Stimulated activated CD8-positive, alpha-beta memory T cell treated with anti-CD3 and anti-CD28 coated beads, Interleukin-2, amount 100 ng/mL, for 1 hour (primary cell): ENCODE measurements at places on chromosomes 2 and 18.

DNA sequence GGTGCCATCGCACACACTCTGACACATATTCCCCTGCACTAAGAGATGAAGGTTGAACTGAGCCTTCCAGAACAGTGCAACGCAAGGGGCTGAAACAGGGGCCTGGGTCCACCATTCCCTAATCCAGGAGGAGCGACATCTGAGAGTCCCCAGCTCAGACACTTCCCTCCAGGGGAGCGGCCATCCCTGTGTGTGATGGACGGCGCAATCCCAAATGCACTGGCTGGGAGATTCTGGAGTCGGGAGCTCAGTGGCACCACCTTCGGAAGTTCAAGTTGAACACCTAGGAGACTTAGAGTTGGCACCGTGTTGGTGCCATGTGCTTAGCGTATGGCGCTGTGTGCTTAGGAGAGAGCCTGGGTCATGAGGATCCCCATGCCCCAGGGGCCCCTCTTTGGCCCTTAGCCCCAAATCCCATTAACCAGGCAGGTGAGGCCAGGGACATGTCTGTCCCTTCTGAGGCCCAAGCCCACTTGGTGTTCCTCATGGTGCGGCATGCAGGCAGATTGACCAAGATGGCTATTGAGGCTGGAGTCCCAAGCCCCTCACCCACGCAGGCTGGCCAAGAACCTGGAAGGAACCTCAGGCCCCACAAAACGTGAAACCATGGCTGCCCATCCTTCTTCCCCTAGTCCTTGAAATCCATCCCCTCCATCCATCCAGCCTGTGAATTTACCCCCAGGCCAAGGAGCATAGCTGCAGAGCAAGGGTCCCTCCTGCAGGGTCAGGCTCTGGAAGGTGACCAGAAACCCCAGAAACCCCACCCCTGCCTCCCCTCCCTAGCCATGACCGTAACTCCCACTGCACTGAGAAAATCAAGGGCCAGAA is 114.1 kb upstream of the OTOS start:
- DNase-seq: no peak

- DNase-seq: no peak
Observed at GRCh38 chr2:64354857-64355680, 98.9 kb upstream of the LGALSL start.

DNA sequence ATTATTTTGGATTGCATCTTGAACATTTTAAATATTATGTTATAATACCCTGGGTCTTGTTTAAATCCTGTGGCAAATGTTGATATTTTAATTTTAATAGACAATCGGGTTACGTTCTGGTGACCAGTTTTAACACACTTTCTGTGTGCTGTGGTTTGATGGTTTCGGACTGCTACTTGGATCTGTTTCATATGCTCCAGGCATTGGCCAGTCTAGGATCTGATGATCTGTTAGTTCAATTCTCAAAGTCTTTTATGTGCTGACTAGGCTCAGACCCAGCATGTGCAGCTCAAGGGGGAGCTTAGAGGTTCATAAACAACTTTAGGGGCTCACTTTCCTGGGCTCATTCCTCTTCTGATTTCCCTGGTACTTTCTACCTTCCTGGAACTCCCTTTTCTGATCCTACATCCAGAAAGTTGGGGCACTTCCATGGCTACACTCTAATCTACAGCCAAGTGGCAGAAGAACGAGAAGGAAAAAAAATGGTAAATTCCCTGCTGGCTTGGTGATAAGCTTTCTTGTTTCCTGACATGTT is 5.0 kb upstream of the ZBTB14 start:
- no peak for DNase-seq

- no peak for DNase-seq
Observed at GRCh38 chr2:47264143-47264542, 109.0 kb upstream of the STPG4 start.

GRCh38 chr2:179488563-179488962 is 223.9 kb upstream of the SESTD1 start:
- DNase-seq: no peak

DNA sequence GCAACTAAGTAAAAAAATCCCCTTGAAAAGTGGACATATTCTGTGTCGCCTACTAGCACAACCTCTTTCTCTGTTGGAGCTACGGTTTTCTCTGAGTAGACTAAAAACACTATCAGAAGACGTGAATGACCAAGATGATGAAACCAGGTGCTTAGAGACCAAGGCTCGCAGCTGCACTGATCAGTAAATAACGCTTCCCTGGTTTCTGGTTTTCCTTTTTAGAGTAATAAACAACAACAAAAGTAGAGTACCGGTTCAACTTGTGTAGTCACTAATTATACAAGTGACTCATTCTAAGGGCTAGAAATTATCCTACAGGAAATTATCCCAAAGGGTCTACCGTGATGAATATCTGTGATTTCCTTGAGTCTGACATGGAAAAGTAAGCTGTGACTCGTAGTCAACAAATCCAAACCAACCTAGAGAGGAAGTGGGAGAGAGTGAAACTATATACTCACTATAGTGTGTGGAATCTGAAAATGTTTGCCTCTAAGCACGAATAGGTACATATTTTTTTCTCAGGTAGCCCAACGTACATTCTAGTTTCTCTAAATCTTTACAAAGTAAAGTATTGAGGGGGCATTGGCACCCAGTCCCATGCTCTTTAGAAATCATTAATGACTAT is 17.8 kb downstream of the RASGRP3 start:
- DNase-seq: no peak

- no peak for DNase-seq
Observed at GRCh38 chr2:143937723-143938350, 582.1 kb downstream of the ZEB2 start.

- DNase-seq: no peak
Observed at GRCh38 chr2:47530105-47530760, 127.3 kb downstream of the MSH2 start.

- DNase-seq: no peak
Observed at GRCh38 chr2:147420517-147420916, 424.3 kb upstream of the ACVR2A start.

- DNase-seq: no peak
Observed at GRCh38 chr2:157559890-157560289, 68.8 kb downstream of the ACVR1C start.

GRCh38 chr18:73214970-73215369 is 347.2 kb upstream of the NETO1 start:
- DNase-seq: no peak

GRCh38 chr2:171718720-171719119 is 31.5 kb downstream of the DYNC1I2 start:
- no peak for DNase-seq

GRCh38 chr2:121160366-121160765 is 124.6 kb downstream of the TFCP2L1 start:
- no peak for DNase-seq

DNA sequence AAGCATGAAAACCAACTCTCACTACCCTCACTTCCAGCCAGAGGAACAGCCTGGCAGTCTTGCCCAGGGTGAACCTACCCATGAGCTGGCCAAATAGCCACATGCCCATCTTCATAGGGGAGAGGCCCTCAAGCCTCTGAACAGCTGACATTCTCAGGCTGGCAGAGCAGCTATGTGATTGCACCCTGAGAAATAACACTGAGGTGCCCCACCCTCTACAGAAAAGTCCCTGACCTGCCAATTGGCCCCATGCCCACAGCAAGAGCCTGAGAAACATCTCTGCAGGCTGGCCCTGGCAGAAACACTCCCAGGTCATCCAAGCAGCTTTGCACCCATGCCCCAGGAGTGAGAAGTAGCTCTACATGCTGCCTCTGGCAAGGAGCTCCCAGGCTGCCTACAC is 127.4 kb upstream of the OTX1 start:
- no peak for DNase-seq

DNA sequence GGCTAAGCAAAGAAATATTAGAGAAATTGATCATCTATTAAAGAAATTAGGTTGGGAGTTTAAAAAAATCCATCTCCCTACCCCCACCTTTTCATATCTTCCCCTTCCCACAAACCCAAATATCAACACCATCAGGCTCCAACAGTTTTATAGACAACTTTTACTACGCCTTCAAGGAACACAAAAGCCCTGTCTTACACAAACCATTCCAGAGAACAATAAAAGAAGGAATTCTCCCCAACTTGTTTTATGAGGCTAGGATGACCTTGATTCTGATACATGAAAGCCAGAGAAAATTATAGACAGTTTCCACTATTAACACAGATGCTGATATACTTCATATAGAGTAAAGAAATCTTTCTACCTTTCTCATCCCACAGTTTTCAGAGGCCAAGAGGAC is 211.6 kb downstream of the OSR1 start:
- DNase-seq: no peak

- DNase-seq: no peak
Observed at GRCh38 chr2:113877711-113878598, 11.9 kb upstream of the ACTR3 start.

DNA sequence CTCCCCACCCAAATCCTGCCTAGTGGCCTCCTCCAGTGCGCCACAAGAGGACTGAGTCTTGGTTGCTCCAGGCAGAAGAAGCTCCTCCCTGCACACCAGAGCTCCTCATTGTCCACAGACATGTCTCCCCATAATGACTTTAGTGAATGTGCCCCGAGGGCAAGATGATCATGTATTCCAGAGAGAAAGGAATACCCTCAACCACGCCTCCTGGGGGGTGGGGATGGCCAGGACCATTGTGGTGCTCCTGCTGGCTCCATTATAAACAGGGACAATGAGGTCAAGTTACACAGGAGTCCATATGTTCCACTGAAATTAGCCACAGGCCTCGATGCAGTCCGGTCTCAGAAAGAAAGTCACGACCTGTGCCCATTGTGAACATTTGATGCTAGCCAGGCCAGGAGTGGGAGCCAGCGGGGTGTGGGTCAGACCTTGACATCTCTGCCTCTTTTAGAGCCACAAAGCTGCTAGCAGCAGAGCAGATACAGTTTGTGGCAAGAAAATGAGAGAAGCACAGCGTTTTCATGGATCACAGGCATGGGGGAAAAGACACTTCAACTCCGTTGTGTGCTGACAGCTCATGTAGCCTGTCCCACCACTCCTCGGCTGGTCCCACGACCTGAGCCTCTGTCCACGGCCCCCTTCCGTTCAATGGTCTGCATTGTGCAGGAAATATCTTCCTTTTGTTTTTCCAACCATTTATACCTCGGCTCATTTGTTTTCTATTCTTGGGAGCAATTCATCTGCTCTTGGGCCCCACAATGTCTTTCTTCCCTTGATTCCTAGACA is 70.7 kb upstream of the FZD7 start:
- no peak for DNase-seq

DNA sequence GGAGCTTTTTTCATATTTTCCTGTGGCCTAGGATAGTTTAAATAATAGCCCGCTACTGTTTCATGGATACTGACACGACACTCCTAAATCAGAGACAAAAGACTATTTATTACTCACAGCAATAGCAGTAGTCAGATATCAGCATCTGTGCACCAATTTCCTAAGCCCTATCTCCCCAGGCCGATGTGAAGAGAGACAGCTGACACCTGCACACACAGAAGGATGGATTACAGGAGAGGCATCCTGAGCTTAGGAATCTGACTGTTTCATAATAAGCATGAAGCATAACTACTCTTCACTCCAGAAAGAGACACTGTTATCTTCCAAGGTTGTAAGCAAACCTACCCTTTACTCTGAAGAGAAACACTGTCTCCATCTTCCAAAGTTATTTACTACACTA is 105.4 kb downstream of the ATL2 start:
- DNase-seq: no peak

DNA sequence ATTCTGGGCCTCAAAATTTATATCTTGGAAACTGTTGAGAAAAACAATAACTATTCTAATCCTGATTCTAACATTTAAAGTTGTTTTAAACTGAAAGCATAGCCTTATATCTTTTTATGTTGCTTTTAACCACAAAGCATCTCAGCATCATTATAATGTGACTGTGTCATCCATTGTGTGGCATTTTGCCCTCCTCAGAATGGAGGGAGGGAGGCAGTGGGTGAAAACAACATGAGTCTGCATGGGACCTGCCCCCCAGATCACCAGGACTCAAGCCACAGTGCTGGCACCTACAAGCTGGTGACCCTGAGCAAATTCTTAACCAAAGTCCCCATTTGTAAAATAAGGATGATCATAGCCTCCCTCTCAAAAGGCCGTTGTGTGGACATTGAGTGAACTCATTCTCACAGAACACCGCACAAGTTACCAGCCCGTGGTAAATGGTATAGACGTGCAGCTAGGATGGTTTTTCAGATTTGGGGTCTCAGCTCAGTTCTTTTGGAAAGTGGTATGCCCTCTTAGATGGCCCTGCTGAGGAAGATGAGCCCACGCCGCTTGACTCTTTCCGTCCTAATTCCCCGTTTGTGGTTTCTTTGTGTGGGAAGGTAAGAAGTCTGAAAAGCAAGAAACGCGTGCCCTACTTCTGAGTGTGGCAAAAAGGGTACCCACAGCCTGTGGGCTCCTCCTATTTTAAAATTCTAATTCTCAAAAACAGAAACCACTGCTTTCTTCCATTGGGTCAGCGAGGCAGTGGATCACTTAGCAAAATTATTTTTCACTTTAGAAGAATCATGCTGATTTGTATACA is 305.0 kb upstream of the ID2 start:
- no peak for DNase-seq

GRCh38 chr2:21415234-21415633 is 291.5 kb downstream of the TDRD15 start:
- no peak for DNase-seq

- no peak for DNase-seq
Observed at GRCh38 chr2:231244382-231245248, 46.2 kb downstream of the ARMC9 start.

DNA sequence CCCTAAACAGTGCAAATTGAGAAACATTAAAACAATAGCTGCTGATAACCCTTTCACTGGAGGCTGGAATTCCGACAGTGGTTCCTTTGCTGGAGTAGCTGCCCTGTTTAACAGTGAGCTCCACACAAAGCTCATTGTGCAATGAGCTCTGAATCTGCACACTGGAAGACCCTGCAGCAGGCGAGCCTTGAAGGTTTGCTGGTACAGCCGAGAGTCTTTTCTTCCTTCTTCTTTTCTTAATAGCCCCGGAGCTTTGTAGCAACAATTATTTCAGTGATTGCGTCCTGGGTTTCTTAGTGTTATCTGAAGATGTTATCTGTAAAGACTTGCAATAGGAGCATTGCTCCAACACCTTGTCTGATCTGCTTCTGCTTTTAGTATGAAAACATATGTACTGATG is 50.8 kb upstream of the CXCR4 start:
- no peak for DNase-seq

- no peak for DNase-seq
Observed at GRCh38 chr2:162177301-162177700, 25.3 kb upstream of the GCG start.

DNA sequence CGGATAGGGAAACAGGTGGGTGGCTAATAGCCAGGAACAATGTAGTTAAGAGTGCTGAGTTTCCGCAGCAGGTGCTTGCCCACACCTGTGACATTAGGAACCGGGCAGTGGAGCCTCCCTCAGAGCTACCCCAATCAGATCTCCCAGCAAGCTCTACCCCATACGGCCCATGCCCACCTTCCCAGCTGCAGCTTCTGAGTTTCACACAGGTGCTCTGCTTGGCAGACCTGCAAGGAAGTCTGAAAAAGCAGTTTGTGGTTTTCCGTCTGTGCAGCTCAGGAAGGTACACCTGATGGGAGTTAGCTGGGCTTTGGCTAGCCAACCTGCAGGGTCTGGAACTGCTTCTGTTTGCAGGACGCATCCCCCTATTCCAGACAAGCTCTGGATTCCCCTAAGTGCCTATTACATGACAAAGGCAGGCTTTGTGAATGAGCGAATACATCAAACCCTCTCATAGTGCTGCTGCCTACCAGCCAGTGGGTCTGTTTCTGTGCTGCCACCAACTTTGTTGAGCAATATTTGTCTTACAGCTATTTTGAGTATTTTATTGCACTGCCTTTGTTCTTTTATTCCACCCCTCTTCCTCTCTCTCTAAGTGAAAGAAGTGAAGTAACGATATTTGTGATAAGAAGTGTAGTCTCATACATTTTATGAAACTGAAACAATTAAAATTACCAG is 24.7 kb upstream of the CEP68 start:
- DNase-seq: no peak
